Amniotic stem cell (primary cell): ENCODE measurements at places on chromosomes 6 and 20.

DNA sequence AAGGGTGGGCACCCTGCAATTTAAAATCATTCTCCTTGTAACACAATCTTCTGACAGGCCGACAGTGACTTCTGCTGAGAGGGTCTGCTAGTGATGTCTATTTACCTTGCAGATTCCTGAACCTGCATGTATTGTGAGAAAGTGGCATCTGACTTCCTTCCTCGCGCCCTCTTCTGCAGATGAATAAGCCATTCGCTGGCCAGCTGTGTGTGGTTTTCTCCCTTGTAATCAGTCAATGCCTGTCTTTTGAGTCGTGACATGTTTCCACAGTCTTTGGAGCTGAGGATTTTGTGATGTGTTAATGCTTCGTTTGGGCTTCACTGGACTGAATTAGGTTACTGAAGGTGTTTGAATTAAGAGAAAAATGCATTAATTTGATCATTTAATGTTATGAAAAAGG lies 125.3 kb downstream of the GRM1 start:
- DNase-seq: no peak

- DNase-seq: no peak
Measured at GRCh38 chr6:13378669-13379590, 50.6 kb upstream of the TBC1D7 start.

DNA sequence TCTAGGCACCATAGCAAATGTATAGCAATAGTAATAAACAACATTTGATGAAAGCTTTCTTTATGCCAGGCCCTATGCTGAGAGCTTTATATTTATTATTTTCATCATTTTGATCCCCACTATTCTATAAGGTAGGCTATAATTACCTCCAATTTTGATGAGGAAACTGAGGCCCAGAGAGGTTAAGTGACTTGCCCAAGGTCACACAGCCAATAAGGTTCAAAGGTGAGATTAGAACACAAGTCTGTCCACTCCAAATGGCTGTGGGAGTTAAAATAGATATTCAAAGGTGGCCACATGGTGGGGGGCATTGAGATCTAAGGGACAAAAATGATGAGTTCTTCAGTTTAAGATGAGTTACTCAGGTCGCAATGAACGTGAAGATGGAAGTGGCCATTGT lies 269.9 kb downstream of the BMP7 start:
- DNase-seq: no peak

GRCh38 chr6:165662041-165662748 lies 846 bp downstream of the PDE10A start:
- no peak for DNase-seq

DNA sequence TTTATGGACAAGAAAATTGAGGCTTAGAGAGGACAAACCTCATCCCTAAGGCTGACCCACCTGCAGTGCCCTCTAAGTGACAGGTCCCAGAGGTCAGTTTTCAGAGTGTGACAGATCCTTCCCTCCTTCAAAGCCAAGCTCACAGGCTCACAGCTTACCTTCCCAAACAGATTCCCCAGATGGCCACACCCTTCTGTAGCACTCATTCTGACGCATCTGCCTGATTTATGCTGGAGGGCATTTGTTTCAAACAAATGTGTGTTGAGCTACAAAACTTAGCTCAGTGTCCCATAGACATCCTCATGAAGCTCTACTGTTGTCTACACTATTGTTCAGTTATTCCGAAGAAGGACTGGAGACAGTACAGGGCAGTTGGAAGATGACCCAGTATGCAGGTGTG lies 60.6 kb upstream of the RIN2 start:
- DNase-seq: no peak

GRCh38 chr6:41164551-41165120 lies 1.7 kb upstream of the TREM2 start:
- no peak for DNase-seq

DNA sequence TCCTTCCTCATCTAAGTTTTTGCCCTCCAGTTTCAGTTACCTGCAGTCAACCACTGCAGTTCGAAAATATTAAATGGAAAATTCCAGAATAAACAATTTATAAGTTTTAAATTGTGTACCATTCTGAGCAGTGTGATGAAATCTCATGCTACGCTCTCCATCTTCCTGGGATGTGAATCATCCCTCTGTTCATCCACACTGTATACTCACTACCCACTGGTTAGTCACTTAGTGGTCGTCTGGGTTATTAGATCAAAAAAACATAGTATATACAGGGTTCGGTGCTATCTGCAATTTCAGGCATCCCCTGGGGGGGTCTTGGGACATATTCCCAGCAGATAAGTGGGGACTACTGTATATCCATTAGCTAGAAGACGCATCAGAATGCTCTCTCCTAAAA lies 151.9 kb upstream of the SLC22A16 start:
- DNase-seq: peak; percentile 15

DNA sequence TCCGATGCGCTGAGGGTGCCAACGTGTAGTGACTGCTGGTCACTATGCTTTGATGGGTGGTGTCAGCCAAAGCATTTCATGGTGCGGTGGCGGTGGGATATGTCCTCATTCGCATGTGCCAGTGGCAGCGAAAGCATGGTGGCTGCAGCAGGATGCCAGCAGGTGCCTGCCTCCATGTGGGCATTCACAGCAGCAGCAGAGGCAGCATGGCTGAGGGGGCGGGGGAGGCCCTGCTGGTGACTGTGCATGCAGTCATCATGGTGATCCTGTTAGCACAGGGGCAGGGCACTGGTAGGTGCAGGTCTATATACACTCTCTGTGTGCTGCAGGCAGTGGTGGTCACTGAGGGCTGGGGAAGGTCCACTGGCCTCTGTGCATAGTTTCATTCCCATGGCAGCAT lies 22.0 kb downstream of the FIG4 start:
- DNase-seq: no peak

- no peak for DNase-seq
Measured at GRCh38 chr6:7264686-7265384, 48.2 kb downstream of the SSR1 start.

- DNase-seq: no peak
Measured at GRCh38 chr6:16568128-16568527, 193.1 kb downstream of the ATXN1 start.

DNA sequence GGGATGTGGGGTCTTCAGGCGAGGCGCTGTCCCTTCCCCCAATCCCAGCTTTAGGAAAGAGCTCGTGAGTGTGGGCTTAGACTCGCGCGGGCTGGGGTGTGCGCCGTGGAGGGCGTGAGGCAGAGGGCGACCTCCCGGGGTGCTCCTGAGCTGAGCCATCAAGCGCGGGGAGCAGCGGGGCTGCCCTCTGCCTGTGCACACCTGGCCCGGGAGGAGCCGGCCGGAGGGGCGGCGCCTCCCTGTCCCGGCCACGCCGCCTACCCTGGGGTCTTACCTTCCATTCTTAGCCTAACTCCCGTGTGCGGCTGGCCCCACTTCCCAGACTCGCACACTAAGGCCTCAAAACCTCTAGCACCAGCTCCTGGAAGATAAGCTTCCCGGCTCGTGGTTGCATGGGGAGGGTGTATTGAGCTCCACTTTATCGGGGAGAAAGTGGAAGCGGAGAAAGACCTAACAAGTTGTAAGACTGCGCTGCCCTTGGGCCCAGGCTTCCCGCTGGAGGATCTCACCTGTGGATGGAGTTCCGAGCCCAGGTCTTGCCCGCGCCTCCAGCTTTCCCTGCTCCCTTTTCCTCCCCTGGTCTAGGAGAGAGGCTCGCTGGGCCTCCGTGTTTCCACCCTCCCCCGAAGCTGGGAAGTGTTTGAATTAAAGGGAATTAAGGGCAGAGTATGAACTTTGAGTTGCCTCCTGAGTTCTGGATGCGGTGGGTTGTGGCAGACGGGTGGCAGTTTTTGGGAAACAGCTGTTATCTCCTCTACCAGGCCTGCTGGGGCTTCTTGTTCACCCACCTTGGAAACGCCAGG lies 1.2 kb downstream of the DNMT3B start:
- no peak for DNase-seq

- no peak for DNase-seq
Measured at GRCh38 chr6:131640100-131640499, 3.0 kb downstream of the ENPP3 start.

GRCh38 chr20:50575865-50576720 lies 65.9 kb downstream of the PTPN1 start:
- no peak for DNase-seq

- no peak for DNase-seq
Measured at GRCh38 chr20:16485401-16485800, 87.8 kb downstream of the KIF16B start.

- DNase-seq: no peak
Measured at GRCh38 chr6:81366972-81367371, 385.5 kb downstream of the TENT5A start.

DNA sequence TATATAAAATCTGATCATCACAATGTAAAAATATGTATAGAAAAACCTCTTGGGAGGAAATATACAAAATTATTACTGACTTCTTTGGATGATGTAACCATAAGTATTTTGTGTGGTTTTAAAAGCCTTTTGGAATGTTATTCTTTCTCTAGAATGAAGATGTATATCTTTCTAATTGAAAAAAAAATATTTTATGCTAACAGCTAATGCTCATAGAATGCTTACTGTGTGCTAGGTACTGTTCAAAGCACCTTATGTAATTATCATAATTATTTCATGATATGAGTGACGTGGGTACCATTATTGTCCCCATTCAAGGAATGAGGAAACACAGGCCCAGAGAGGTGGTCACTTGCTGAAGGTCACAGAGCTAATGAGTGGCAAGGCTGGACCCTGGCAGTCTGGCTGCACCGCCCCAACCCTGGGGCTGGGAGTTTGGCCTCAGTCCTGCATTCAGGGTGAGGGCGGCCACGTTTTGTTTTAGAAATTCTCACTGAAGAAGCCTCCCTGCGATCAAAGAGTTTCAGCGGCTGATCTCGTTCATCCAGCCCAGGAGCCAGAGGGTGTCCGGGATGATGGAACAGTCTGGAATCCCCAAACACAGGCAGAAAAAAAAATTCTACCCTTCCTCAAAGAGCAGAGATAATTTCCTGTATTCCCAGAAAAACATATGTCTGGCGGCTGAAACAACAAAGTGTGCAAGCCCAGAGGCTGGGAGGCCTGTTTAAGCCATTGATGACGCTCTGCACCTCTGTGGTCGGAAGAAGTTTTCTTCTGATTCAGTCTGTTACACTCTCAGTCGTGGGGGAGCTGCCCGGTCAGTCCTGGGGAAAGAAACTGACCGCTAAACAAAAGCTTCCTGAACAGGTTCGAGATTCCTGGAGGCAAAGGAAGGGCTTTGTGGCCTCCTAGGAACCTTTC lies 37.3 kb downstream of the TFEB start:
- peak; percentile 82 for DNase-seq

DNA sequence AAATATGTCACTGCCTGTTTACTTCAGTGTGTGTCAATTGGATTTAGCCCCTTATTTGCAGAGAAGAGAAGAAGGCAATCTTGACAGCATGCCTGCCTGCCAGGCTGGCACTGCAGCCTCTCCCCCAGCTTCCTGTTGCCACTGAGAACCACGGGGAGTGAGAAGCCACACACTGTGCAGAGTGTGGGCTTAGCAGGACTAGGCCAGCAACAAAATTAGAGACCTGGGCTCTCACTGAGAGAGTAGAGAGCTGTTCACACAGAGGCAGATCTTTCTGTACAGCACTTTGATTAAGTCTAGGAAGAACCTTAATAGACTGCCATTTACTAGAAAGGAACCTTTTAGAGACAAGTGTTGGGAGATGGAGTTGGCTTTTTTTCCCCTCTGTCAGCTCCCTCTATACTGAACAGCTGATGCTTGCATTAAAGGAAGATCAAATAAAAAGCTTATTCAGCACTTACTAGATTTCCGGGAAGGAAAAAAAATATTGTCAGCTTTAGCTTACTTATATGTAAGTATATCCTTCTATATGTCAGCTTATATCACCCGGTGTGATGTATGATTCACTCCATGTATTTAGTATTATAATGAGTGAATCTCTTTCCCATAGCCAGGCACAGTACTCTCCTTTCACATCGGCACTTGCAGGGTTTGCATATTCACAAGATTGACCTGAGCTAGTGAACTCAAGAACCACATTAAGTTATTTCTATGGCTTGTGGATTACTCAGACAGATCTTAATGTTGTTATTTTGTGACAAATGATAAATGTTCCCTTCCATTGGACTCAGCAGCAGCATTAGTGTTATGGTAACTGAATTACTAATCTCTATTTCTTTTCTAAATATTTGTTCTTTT lies 851.0 kb upstream of the EPHA7 start:
- no peak for DNase-seq

- DNase-seq: no peak
Measured at GRCh38 chr6:150606168-150606591, 6.5 kb downstream of the PLEKHG1 start.
